Pancreas (tissue), 10 donors: ENCODE measurements at places on chromosomes 4 and X. TPM values are rescaled to one million over a fixed set of nuclear protein-coding genes. Genes with fewer than 3 reads are reported as not detected.

LGI2 gene
- polyA plus RNA-seq: 0.72 TPM

KLHL13 gene
- polyA plus RNA-seq: 1.5 TPM

MAGEE2 gene
- polyA plus RNA-seq: not detected

PAGE5 gene
- not detected for polyA plus RNA-seq

OPHN1 gene
- polyA plus RNA-seq: 1.4 TPM

FGF13 gene
- 1.2 TPM for polyA plus RNA-seq

USP17L22 gene
- polyA plus RNA-seq: not detected
